Bronchial smooth muscle cell (primary cell): ENCODE measurements at places on chromosomes 6 and 20. TPM values are rescaled to one million over a fixed set of nuclear protein-coding genes. Genes with fewer than 3 reads are reported as not detected.

ID4 gene
- total RNA-seq: 6.7 and 14.2 TPM in 2 replicates

LHFPL5 gene
- total RNA-seq: not detected in 2 replicates

ECI2 gene
- 88.8 and 94.7 TPM in 2 replicates for total RNA-seq

PSMF1 gene
- total RNA-seq: 16.4 and 19.1 TPM in 2 replicates

GUCA1A gene
- under 0.01 TPM in 1 of 2 replicates, not detected in the other for total RNA-seq

CTAGE9 gene
- total RNA-seq: under 0.01 TPM in 1 of 2 replicates, not detected in the other

TRIM38 gene
- 9.9 and 10.1 TPM in 2 replicates for total RNA-seq

ABCF1 gene
- total RNA-seq: 37.2 and 45.9 TPM in 2 replicates

SLC16A10 gene
- total RNA-seq: not detected in 2 replicates

HFE gene
- 13.1 and 14.5 TPM in 2 replicates for total RNA-seq

MATN4 gene
- 0.17 TPM in 1 of 2 replicates, not detected in the other for total RNA-seq

CMTR1 gene
- total RNA-seq: 34.7 and 38.9 TPM in 2 replicates

RUNX2 gene
- 0.52 and 1.3 TPM in 2 replicates for total RNA-seq

CST3 gene
- 164 and 269 TPM in 2 replicates for total RNA-seq

ANGPT4 gene
- total RNA-seq: not detected in 2 replicates

GJA10 gene
- total RNA-seq: not detected in 2 replicates

LRRN4 gene
- not detected in 2 replicates for total RNA-seq

HLA-B gene
- total RNA-seq: 124 and 192 TPM in 2 replicates

CDSN gene
- not detected in 2 replicates for total RNA-seq

SNPH gene
- total RNA-seq: 6.7 and 9.6 TPM in 2 replicates

GSTA2 gene
- not detected in 2 replicates for total RNA-seq

MUC21 gene
- not detected in 2 replicates for total RNA-seq

FAM83C gene
- total RNA-seq: not detected in 2 replicates

FOXC1 gene
- 2.3 and 4.7 TPM in 2 replicates for total RNA-seq

PMEPA1 gene
- total RNA-seq: 0.63 and 0.94 TPM in 2 replicates

TRIM15 gene
- not detected in 2 replicates for total RNA-seq

BHLHE23 gene
- total RNA-seq: not detected in 2 replicates

SRMS gene
- not detected in 2 replicates for total RNA-seq

SLC12A5 gene
- under 0.01 TPM in 2 replicates for total RNA-seq

PSMB8 gene
- total RNA-seq: 71.3 and 74.7 TPM in 2 replicates

TAB2 gene
- 9.5 and 14.0 TPM in 2 replicates for total RNA-seq

BMP2 gene
- 0.86 and 2.2 TPM in 2 replicates for total RNA-seq

NKAPL gene
- 0.26 and 2.0 TPM in 2 replicates for total RNA-seq

SLC22A7 gene
- not detected in 2 replicates for total RNA-seq

SLC35F1 gene
- under 0.01 TPM in 1 of 2 replicates, not detected in the other for total RNA-seq

KCNQ2 gene
- total RNA-seq: not detected in 2 replicates

HACE1 gene
- total RNA-seq: 17.5 and 19.1 TPM in 2 replicates

DACT2 gene
- not detected in 2 replicates for total RNA-seq

ZBP1 gene
- total RNA-seq: not detected in 2 replicates

CYP24A1 gene
- total RNA-seq: under 0.01 and 0.09 TPM in 2 replicates

PRL gene
- total RNA-seq: not detected in 2 replicates

TMEM217 gene
- total RNA-seq: 1.3 and 2.0 TPM in 2 replicates

GJA1 gene
- total RNA-seq: 91.7 and 120 TPM in 2 replicates

SLC22A16 gene
- total RNA-seq: not detected in 2 replicates

COX4I2 gene
- total RNA-seq: 0.43 TPM in 1 of 2 replicates, not detected in the other

C6orf58 gene
- total RNA-seq: 0.17 TPM in 1 of 2 replicates, not detected in the other
